ENCODE measurements at places on chromosomes 6 and 20.

DNA sequence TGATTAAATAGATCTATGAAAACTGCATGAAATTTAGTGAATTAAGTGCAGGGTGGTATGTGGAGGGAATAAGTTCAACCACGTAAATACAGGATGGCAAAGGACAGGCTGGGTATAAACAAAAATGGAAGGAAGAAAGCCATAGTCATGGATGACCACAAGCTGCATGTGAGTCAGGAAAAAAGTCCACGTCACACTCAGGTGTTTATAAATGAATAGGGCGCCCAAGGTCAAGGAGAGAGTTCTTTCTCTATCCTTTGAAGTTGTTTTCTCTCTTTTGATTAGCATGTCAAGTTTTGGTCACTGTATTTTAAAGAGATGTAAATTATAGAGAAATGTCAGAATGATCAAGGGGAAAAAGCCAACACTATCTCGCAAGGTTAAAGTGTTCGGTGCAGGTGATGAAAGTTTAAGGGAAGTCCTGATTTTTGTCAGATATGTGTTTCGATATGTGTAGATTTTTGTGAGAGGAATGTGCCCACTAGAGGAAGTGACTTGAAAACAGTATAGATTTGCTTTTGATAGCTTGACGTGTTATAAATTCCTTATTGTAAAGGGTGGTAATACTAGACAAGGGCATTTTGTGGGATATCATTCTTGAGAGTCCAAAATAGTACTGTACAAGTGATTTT lies 58.7 kb downstream of the MAP3K4 start:
- no peak overlapping the region for H3K27ac ChIP-seq
- H3K4me3 ChIP-seq, result no peak overlapping the region
- no peaks in the 10 kb centered on the region for H3K4me1 ChIP-seq
- peaks cover 5% of the 10 kb centered on the region for H3K36me3 ChIP-seq

DNA sequence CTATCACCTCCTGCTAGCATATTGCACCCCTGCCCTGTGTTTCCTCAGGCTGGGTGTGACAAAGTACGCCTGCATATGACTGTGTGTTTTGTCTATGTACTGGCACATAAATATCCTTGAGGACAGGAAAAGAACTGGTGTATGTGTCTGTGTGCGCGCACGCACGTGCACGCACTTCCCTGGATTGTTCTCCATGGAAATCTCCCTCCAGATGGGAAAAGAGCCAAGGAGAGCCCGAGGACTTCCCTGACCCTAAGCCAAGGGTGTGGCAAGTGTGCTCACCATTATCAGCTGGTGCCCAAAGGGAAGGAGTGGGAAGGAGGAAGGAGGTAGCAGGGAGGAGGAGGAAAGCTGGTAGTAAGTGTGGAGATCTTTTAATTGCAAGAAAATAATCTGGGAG lies 117.6 kb downstream of the HIVEP2 start:
- peaks cover 23% of the 10 kb centered on the region for H3K4me1 ChIP-seq
- DNase-seq, result no peak
- H3K27ac ChIP-seq, result no peak overlapping the region
- H3K36me3 ChIP-seq, result peaks cover 36% of the 10 kb centered on the region

- H3K27ac ChIP-seq, result no peak overlapping the region
- H3K27me3 ChIP-seq, result no peaks in the 10 kb centered on the region
- H3K4me1 ChIP-seq, result no peaks in the 10 kb centered on the region
- no peak for DNase-seq
- no peaks in the 10 kb centered on the region for H3K36me3 ChIP-seq
Observed at GRCh38 chr20:11454966-11455799, 462.5 kb upstream of the BTBD3 start.

- H3K27ac ChIP-seq, result no peak overlapping the region
- H3K4me3 ChIP-seq, result no peak overlapping the region
- H3K4me1 ChIP-seq, result no peaks in the 10 kb centered on the region
- H3K36me3 ChIP-seq, result no peaks in the 10 kb centered on the region
- DNase-seq, result no peak
Observed at GRCh38 chr6:136092897-136093296, 157.2 kb downstream of the MTFR2 start.

DNA sequence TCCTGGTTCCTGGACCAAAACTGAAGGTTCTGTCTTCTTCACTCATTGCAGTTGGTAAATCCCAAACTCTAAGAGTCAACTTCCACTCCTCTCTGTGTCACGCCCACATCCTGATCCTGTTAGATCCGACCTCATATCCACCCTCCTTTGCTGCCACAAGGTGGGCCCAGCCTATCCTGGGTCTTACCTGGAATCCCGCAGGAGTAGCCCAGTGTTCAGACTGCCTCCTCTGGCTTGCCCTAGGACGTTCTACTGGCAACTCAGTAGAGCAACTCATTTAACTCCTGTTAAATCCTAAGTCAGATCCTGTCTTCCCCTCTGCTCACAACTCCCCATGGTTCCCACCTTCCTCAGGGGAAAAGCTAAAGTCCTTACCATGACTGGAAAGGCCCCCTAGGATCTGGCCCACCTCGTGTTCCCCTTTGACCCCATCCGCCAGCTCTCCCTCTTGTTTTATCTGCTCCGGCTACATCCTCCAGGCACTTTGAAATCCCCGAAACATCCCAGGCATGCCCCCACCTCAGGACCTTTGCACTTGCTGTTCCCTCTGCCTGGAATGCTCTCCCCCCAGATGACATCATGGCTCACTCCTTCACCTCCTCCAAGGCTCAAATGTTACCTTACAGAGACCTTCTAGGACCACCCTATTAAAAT lies 43.9 kb downstream of the TFEB start:
- H3K27me3 ChIP-seq, result no peaks in the 10 kb centered on the region
- no peak overlapping the region for H3K27ac ChIP-seq
- DNase-seq, result no peak
- H3K36me3 ChIP-seq, result peaks cover 4% of the 10 kb centered on the region
- no peak overlapping the region for H3K4me3 ChIP-seq
